Type B pancreatic cell (in vitro differentiated cells): ENCODE measurements at places on chromosomes 2 and 18. TPM values are rescaled to one million over a fixed set of nuclear protein-coding genes. Genes with fewer than 3 reads are reported as not detected.

DNA sequence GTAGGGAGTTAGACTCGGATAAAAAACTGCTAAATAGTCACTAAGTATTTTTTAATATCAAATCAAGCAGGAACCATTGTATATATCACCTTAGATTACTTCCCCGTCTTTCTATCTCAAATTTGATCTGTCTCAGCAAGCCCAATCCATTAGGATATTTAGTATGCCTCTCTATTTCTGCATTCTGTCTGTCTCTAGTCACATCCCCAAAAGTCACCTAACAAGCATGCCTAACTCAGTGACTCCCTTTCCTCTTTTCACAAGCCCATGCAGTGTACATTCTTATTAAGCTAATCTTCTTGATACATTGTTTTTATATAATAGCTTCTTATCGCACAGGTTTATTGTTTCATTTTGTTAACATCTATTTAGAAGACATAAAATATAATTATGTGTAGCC, 57.8 kb downstream of the PDE1A start:
- DNase-seq: no peak

DNA sequence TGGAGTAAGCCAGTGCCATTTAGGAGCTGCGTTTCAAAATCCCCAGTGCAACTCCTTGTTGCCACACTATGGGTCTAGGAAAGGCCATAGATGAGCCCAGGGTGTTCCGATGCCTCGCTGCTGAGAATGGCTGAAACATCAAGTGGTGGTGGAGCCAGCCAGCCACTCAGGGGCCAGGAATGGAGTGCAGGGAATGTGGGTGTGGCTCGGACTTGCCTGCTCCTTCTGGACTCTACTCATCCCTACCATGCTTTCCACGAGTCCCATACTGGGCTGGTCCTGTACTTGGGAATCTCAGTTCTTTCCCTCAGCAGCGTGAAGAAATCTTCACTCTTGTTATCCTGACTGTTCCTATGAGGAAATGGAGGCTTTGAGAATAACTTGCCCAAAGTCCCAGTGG, 143.5 kb downstream of the INSIG2 start:
- DNase-seq: no peak

- DNase-seq: no peak
Observed at GRCh38 chr2:112577756-112578155, 6.7 kb upstream of the CHCHD5 start.

DNA sequence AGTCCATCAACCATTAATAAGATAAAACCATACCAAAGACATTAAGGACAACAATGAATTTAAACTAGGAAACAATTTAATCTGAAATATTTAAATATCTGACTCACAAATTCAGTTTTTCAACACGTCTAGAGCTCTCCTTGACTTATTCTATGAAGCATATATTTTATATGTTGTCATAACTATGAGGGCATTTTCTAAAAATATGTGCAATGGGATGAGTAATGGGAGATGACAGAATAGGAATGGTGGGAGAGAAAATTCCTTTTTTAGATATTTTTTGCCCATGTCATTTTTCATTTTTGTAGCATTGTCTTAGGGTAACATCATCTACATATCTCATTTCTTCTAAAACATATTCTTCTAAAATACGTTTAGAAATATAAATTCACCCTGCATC, 79.2 kb upstream of the CDH2 start:
- DNase-seq: no peak

DNA sequence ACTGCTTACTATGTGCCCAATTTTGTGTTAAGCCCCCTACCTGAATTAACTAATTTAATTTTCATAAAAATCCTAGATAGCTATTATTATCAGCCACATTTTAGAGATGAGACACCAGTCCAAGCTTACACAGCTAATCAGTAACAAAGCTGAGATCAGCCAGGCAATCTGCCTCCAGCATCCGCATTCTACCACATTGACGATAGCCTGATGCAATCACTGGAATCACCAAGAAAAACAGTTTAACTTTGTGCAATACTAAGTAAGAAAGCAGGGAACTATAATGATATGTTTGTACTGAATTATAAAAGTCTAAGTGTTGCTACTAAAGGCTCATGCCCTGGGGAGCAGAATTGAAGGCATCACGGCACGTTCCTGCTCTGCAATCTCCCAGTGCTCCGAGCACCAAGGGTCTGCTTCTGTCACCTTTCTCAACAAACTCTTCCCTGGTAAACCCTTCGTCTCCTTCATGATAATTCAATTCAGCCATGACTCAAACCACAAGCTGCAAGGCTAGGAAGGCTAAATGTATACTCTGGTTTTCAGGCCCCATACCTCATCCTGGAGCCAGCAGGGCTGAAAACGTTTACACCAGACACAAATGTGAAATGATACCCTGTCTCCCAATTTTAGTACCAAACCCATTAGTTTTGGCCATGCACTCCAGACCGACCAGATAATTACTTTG, 19.4 kb downstream of the KANSL3 start:
- no peak for DNase-seq

- DNase-seq: no peak
Observed at GRCh38 chr2:6909431-6910385, 7.5 kb upstream of the RNF144A start.

Gene COL5A2
- 38.5 and 137 TPM in 2 replicates for total RNA-seq

Gene STK39
- 22.0 and 26.2 TPM in 2 replicates for total RNA-seq
